ENCODE measurements at places on chromosomes 13 and 19.
A peak's percentile ranks its signal among the peaks of the same experiment; 100 is the strongest.

DNA sequence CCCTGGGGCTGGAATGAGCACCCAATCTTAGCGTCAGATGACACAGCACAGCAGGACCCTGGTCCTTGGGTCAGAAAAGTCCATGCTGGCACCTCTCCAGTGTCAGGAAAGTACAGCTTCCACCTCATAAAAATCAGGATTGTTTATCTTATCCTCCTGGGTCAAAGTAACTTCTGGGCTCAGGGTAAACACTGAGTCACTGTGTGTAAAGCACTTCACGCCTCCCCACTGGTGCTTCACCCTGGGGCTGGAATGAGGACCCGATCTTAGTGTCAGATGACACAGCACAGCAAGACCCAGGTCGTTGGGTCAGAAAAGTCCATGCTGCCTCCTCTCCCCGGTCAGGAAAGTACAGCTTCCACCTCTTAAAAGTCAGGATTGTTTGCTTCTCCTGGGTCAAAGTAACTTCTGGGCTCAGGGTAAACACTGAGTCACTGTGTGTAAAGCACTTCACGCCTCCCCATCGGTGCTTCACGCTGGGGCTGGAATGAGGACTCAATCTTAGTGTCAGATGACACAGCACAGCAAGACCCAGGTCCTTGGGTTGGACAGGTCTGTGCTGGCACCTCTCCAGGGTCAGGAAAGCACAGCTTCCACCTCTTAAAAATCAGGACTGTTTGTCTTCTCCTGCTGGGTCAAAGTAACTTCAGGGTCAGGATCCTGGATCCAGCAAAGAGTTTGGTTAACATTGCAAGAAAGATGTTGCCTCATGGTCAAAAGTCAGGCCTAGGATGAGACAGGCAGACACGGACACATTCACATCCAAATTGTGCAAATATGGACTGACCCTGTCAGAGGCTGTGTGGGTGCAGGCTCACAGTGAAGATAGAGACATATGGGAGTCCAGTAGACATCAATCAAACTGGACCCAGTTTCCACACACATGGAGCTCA is 39.2 kb upstream of the CYP2A7 start:
- DNase-seq, result peak; percentile 72

GRCh38 chr13:50355797-50356196 is 340.6 kb downstream of the KCNRG start:
- DNase-seq, result no peak

DNA sequence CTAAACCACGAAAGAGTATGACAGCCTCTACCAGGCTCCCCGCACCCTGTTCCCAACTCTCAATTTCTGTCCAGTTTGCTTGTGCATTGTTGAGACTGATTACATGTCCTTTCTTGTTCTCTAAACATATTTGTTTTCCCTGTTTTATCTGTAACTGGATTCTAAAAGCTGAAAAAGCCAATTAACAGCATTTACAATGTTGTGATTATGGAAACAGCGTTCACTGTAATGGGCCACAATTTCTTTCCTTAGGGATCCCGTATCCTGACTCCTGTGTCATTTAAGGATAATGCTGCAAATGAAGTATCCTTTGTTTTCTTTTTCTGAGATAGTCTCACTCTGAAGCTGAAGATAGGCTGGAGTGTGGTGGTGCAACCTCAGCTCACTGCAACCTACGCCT is 20.5 kb downstream of the EBPL start:
- no peak for DNase-seq

GRCh38 chr13:24529478-24529877 is 16.9 kb upstream of the PARP4 start:
- no peak for DNase-seq

DNA sequence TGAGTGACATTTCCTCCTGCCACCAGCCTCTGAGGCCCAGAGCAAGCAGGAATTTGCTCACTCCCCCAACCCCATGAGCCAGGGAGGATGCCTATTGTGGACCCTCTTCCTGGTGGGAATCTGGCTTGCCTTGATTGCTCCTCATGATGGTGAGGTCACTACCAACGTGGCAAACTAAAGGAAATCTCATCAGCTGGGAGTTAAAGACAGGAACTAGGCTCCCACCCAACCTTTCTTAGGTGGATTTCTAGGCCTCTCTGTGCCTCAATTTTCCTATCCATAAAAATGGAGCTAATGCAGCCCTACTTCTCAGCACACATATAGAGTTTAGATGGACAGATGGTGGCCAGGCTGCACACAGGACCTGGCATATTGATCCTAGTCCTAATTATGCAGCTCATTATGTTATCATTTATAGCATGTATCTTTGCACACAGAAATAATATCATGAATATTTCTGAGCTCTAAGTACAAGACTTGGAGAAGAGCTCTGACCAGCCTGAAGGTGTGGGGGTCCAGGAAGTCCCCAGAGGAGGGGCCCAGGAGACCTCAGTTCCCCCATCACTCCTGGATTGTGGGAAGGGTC is 2.0 kb downstream of the B3GNT3 start:
- DNase-seq, result no peak

Data from Calu3 (cell line).